Left kidney (tissue), 8 donors: ENCODE measurements at places on chromosomes 5 and 9. TPM values are rescaled to one million over a fixed set of nuclear protein-coding genes. Genes with fewer than 3 reads are reported as not detected.

Gene IQGAP2
- 77.6 TPM for polyA plus RNA-seq

Gene SLF1
- 20.1 TPM for polyA plus RNA-seq

Gene SLC45A2
- 1.0 TPM for polyA plus RNA-seq

Gene CATSPER3
- polyA plus RNA-seq = 1.7 TPM

Gene C9
- 0.37 TPM for polyA plus RNA-seq

Gene KCTD16
- polyA plus RNA-seq = 2.9 TPM

Gene FCN2
- polyA plus RNA-seq = 0.48 TPM

Gene SPAAR
- polyA plus RNA-seq = 1.4 TPM

Gene MEIKIN
- not detected for polyA plus RNA-seq
